Glomerular endothelial cell (primary cell): ENCODE measurements at places on chromosomes 5 and 9. TPM values are rescaled to one million over a fixed set of nuclear protein-coding genes. Genes with fewer than 3 reads are reported as not detected.

The FYB1 gene
- not detected in 2 replicates for total RNA-seq

The PTGS1 gene
- total RNA-seq = 1.1 and 4.2 TPM in 2 replicates

The KLF4 gene
- 3.5 and 10.3 TPM in 2 replicates for total RNA-seq

The TAF11L5 gene
- not detected in 2 replicates for total RNA-seq

The FGF1 gene
- 0.82 and 1.5 TPM in 2 replicates for total RNA-seq

The LECT2 gene
- not detected in 2 replicates for total RNA-seq

The PNPLA7 gene
- 2.4 and 2.8 TPM in 2 replicates for total RNA-seq

The CREBRF gene
- total RNA-seq = 7.7 and 8.8 TPM in 2 replicates

The SOX30 gene
- total RNA-seq = not detected in 2 replicates

The PHYHD1 gene
- 0.23 and 2.9 TPM in 2 replicates for total RNA-seq

The GADD45G gene
- total RNA-seq = 0.35 and 0.97 TPM in 2 replicates

The PDGFRB gene
- total RNA-seq = 5.1 and 13.0 TPM in 2 replicates

The NDUFS6 gene
- total RNA-seq = 71.9 and 92.5 TPM in 2 replicates

The PCA3 gene
- not detected in 2 replicates for total RNA-seq

The PCDHA10 gene
- total RNA-seq = under 0.01 and 0.47 TPM in 2 replicates

The DCAF10 gene
- 29.7 and 40.3 TPM in 2 replicates for total RNA-seq

The FGF18 gene
- total RNA-seq = not detected in 2 replicates

The SPOCK1 gene
- total RNA-seq = 11.8 and 24.4 TPM in 2 replicates

The AKNA gene
- 28.0 and 31.4 TPM in 2 replicates for total RNA-seq

The MYMK gene
- not detected in 2 replicates for total RNA-seq

The FBXO38 gene
- 34.8 and 38.2 TPM in 2 replicates for total RNA-seq

The DIPK1B gene
- total RNA-seq = 153 and 247 TPM in 2 replicates

The SLC34A3 gene
- total RNA-seq = not detected in 2 replicates

The SHISAL2B gene
- total RNA-seq = not detected in 2 replicates

The CDKN2A gene
- total RNA-seq = 54.6 and 98.4 TPM in 2 replicates

The OR1Q1 gene
- not detected in 2 replicates for total RNA-seq

The GABRB2 gene
- not detected in 2 replicates for total RNA-seq

The LAMC3 gene
- total RNA-seq = 0.12 and 0.63 TPM in 2 replicates

The SLC25A48 gene
- total RNA-seq = not detected in 2 replicates

The CA9 gene
- total RNA-seq = 0.15 TPM in 1 of 2 replicates, not detected in the other

The SLCO4C1 gene
- 0.10 and 0.29 TPM in 2 replicates for total RNA-seq

The PCDHGC3 gene
- 24.3 and 43.0 TPM in 2 replicates for total RNA-seq

The ZDHHC11 gene
- 0.24 and 0.70 TPM in 2 replicates for total RNA-seq

The DPH7 gene
- total RNA-seq = 31.9 and 38.3 TPM in 2 replicates

The PCDHGA1 gene
- 0.39 and 1.2 TPM in 2 replicates for total RNA-seq

The PCDHGA3 gene
- total RNA-seq = 1.6 and 4.0 TPM in 2 replicates

The FBP1 gene
- 1.7 TPM in 1 of 2 replicates, not detected in the other for total RNA-seq

The GFI1B gene
- total RNA-seq = not detected in 2 replicates

The FLT4 gene
- 97.3 and 203 TPM in 2 replicates for total RNA-seq

The CDHR2 gene
- not detected in 2 replicates for total RNA-seq

The PKD2L2 gene
- total RNA-seq = not detected in 2 replicates

The GLDC gene
- 1.7 and 8.0 TPM in 2 replicates for total RNA-seq

The PITX1 gene
- not detected in 2 replicates for total RNA-seq

The ARL14EPL gene
- total RNA-seq = not detected in 2 replicates

The PCDHA12 gene
- total RNA-seq = not detected in 2 replicates

The NTNG2 gene
- 0.58 and 0.63 TPM in 2 replicates for total RNA-seq

The KIF2A gene
- 54.6 and 65.4 TPM in 2 replicates for total RNA-seq

The CNTNAP3 gene
- 10.9 and 23.2 TPM in 2 replicates for total RNA-seq

The LPAR1 gene
- 0.53 and 3.3 TPM in 2 replicates for total RNA-seq
